ENCODE measurements at places on chromosomes 2 and 18. TPM values are rescaled to one million over a fixed set of nuclear protein-coding genes. Genes with fewer than 3 reads are reported as not detected.
A peak's percentile ranks its signal among the peaks of the same experiment; 100 is the strongest.

- DNase-seq: no peak
These were observed 479.4 kb upstream of the ZEB2 start for GRCh38 chr2:144999071-144999875.

DNA sequence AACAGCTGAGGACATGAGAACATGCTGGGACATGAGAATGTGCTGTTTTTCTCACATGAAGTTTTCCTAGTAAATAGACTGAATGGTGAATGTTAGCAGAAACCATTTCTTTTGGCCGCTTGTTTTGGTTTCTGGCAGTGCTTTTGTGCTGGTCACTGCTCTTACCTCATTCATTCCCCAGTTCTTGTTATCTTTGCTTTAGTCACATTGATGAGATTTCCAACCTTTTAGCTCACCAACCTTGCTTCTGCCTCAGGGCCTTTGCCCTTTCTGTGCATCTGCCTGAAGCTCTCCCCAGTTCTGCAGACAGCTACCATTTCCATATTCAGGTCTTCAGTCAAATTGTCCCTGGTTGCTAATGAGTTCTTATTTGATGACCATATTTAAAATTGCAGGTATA, 91.6 kb downstream of the PTPRM start:
- no peak for DNase-seq

- DNase-seq: no peak
These were observed at the start of gene SCYGR4 for GRCh38 chr2:227617316-227618230. Gene SCYGR4, plus strand, starts transcription at chr2:227617498. Its CDS starts 0 bp downstream, at chr2:227617498.

DNA sequence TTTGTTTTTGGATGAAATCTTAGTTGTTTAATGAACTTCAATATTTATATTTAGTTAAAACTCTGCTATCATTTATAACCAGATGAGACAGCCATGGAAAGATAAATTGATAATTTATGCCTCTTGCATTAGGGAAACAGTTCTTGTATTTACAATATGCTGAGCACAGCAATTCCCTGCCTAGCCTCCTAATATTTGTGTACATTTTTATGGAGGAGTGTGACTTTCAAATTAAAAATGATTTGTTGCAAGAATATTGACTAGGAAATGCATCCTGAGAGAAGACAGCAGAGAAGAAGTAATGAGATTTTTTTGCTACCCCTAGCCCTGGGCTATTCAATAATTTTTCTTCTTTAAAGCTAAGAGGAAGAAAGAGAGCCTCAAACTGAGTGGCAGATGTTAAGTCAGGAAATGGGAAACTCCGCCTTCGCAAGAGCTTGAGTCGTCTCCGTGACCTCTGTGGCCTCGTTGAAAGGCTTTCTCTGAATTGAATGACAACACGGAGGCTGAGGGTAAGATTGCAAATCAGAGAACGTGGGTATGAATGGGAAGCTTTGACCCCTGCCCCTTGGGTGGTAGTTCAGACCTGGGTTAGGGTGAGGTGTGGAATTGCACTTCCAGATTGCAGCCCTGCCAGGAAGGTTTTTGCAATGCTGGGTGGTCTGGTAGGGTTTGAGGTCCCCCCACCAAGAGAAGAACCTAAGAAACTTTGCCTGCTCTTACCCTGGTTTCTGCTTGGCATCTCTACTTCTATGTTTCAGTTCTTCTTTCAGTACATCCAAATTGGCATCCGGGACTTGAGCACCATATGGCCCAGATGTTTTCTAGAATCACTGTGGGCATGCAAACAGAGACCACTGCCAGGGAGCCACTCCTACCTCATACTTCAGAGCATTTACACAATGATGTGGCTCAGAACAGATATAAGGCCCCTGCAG, 210.3 kb upstream of the RBMS1 start:
- no peak for DNase-seq

- DNase-seq: no peak
These were observed 122.8 kb downstream of the OSBPL1A start for GRCh38 chr18:24274837-24275236.

DNA sequence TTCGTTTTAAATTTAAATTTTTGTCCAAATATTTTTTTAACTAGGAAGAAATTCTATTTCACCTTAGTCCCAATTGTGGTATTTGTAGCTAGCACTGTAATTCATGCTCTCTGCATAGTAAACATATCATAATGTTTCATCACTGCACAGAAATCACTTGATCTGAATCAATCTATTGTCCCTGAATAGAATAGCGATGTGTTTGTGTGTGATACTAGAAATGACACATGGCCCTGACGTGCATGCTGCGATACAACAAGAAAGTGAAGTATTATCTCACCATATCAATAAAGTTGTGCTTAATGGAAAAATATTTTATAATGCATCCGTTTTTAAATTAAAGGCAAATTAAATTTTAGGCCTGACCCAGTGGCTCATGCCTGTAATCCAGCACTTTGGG, 10.0 kb downstream of the TTL start:
- DNase-seq: peak; percentile 36

DNA sequence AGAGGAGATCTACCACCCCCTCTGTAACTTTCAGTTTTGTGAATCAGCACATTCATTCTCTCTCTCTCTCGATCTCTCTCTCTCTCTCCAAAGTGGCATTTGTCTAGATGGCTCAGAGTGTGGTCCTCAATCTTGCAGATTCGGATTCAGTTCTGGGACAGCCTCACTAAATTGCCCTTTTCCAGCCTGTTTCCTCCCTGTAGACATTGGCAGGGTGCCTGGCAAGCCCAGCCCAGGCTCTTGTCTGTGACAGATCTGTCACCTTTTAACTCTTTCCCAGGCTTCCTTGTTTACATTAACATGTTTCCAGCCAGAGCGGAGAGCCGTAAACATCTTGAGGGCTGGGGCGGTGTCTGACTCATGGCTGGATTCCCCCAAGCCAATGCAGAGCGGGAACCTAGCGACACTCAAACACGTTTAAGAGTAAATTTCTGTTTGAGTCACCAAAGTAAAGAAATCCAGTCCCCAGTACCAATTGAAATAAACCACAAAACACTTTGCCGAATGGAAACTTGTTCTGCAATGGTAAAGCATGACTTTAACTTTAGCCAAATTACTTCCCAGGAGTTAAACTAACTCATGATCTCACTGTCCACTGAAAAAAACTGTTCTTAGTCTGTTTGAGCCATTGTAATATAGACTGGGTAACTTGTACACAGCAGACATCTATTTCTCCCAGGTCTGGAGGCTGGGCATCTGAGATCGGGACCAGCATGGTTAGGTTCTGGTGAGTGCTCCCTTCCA, 6.6 kb upstream of the CYP27C1 start:
- no peak for DNase-seq

DNA sequence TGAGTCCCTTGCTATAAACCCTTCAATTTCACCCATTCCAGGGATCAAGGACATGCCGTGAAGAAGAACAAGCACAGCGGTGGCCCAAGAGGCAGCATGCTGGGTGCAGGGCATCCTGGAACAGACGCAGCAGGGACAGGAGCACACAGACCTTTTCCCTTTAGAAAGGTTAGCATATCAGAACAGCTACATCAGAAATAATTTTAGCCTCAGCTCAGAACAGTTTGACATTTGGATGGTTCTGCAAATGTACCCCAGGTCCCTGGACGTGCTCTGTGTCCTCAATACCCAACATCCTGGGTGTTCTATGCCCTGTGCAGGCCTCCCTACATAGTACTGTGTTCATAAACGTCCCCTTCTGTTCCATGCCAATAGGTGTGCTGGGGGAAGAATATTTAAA, 80.4 kb downstream of the MYOM1 start:
- no peak for DNase-seq

DNA sequence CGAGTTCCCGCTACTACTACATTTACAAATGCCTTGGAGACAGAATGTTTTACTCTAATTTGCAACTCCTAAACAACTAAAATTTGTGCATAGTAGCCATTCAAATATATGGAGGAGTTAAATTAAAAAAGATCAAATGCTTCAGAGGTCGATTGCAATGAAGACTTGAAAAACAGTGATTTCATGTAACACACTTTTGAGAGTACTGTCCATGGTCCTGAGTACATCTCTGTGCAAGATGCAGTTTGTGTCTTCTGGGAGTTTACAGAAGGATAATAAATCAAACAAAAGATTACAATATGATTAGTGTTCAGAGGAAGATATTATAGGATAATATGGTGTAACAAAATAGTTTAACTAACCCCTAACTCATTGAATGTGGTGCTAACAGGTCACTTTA, 894.7 kb downstream of the TMEM182 start:
- no peak for DNase-seq

DNA sequence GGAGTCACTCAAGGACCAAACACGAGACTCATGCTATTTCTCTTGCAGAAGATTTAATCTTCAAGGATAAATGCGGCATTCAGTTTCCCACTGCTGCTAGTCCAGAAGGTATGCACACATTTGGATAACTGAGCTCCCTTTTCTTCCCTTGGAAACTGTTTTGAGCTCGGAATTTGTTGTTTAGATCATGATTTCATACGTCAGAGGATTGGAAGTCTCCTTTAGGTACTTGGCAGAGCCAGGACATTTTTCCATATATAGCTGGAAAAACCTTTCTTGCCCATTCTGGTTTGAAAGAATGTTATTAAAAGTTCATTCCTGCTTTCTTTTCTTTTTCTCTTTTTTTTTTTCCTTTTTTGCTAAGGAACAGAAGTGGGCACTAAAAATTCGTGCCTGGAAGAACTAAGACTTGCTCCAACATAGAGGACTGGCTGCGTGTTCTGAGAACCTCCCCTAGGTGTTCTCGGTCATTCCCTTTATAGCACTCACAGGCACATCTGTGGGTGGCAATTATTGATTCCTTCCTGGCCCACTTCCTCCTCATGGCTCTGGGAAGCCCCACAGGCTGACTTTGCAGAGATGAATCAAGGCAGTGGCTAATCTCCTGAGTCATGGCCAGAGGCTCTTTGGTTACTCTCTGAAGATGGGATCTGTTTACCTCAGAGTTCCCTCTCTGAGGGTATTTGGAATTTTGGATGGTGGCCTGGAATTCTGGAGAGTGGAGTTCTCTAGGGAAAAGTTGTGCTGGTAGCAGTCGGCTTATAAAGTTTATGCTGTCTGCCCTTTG, 104.8 kb downstream of the PLCL1 start:
- DNase-seq: no peak

The IL1RL2 gene
- 0.82 TPM for total RNA-seq

The WDSUB1 gene
- 22.4 TPM for total RNA-seq

The SP140 gene
- total RNA-seq: 0.82 TPM

The KLHL29 gene
- 14.3 TPM for total RNA-seq

The LIMS2 gene
- total RNA-seq: 1.2 TPM

The PID1 gene
- total RNA-seq: 36.7 TPM

The RUFY4 gene
- total RNA-seq: not detected

The IL1R2 gene
- not detected for total RNA-seq
